Peyer's patch (tissue), 4 donors: ENCODE measurements at places on chromosomes 6 and 20. TPM values are rescaled to one million over a fixed set of nuclear protein-coding genes. Genes with fewer than 3 reads are reported as not detected.
A peak's percentile ranks its signal among the peaks of the same experiment; 100 is the strongest.

- no peaks in the 10 kb centered on the region for H3K27me3 ChIP-seq
- no peak overlapping the region for H3K4me3 ChIP-seq
Measured at GRCh38 chr6:43203029-43203717, 21.2 kb downstream of the CUL9 start.

The VGLL2 gene
- total RNA-seq, result not detected

DNA sequence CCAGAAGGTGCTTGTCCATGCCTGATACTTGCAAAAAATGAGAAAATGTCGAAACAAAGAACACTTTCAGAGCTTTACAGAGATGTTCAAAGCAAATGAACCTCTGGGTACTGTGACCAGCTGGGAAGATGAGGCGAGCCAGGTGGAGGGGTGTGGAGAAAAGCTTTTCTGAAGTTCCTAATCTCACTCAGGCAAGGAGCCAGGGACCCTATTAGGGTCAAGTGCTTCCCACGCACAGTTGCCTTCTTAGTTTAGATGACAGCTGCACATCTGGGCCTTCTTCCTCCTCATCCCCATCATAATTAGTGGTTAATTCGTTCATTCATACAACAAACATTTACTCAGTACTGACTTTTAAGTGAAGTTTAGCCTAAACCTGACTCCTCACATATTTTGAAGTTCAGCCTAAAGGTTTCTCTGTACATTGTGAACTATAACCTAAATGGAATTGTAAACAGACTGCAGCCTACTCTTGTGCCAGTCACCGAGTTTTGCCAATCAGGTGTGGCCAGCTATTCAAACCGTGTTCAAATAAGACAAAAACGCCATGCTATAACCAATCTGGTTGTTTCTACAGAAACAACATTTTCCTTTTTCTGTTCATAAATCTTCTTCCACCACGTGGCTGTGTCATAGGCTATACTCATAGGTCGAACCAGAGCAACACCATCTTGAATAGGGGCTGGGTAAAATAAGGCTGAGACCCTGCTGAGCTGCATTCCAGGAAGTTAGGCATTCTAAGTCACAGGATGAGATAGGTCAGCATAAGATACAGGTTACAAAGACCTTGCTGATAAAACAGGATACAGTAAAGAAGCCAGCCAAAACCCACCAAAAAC is 19.3 kb upstream of the AHCY start:
- H3K36me3 ChIP-seq, result no peaks in the 10 kb centered on the region
- no peaks in the 10 kb centered on the region for H3K4me1 ChIP-seq
- H3K27me3 ChIP-seq, result no peaks in the 10 kb centered on the region

The APOM gene
- total RNA-seq, result 10.0 TPM

- H3K27me3 ChIP-seq, result no peaks in the 10 kb centered on the region
Measured at GRCh38 chr6:136738692-136739057, 53.6 kb downstream of the MAP3K5 start.

DNA sequence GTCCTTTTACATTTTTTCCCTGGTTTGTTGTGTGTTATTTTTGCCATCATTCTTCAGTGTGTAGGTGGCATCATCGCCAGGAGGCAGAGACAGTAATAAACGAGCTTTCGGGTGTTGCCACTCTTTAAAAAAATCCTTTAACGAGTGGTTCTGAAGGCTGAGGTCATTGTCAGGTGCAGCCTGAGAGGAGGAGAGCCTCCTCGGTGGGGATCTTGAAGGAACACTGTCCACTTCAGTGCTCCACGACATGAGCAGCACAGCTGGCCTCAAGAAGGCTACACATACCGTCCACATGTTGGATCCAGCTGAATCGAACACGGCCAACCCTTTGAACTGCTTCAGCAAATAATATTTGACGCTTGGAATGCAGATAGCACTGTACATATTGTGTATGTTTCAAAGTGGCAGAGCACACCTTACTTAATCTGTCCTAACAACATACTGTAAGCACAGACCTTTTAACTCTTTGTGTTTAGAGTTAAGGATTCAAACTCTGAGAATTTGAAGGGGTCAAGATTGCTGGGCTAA is 48.0 kb upstream of the FOXQ1 start:
- H3K27me3 ChIP-seq, result no peaks in the 10 kb centered on the region
- no peaks in the 10 kb centered on the region for H3K36me3 ChIP-seq
- H3K4me3 ChIP-seq, result no peak overlapping the region
- no peak overlapping the region for H3K27ac ChIP-seq
- H3K4me1 ChIP-seq, result no peaks in the 10 kb centered on the region

The SIRPB2 gene
- total RNA-seq, result not detected

DNA sequence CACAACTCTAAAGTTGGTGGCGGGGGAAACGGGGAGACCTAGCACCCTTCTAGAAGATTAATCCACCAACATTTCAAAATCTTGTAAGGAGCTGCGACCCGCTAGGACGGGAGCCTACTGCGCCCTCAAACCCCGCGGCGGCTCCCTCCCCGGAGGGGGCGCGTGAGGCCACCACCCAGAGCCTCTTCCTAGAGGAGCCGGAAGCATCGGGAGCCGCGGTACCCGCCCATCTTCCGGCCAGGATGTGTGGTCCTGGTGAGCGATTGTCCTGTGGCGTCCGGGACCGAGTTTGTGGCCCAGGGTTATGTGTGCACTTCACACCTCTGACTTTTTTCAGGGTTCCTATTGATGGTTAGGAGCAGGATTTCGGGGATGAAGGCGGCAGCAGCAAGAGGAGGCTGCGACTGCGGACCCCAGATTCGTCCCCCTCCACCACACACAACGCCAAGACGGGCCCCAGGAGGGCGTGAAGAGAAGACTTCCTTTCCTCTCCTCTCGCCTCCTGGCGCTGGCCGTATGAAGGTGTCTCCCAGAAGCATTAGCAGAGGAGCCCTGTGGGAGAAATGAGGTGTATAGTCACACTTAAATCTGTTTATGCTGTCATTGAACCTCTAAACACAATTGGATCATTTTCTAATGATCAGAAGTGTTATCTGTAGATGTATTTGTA is 10.7 kb downstream of the ZNF165 start:
- no peak for DNase-seq
- no peaks in the 10 kb centered on the region for H3K27me3 ChIP-seq
- no peak overlapping the region for H3K4me3 ChIP-seq

- DNase-seq, result peak; percentile 50
- peak overlapping the region; percentile 98 for H3K27ac ChIP-seq
- peak overlapping the region; percentile 20 for H3K4me3 ChIP-seq
- no peaks in the 10 kb centered on the region for H3K27me3 ChIP-seq
Measured at GRCh38 chr6:108565091-108565766, 4.5 kb downstream of the FOXO3 start.

- H3K4me3 ChIP-seq, result no peak overlapping the region
- no peak overlapping the region for H3K27ac ChIP-seq
- no peaks in the 10 kb centered on the region for H3K27me3 ChIP-seq
Measured at GRCh38 chr6:131041814-131042213, 21.2 kb downstream of the EPB41L2 start.

DNA sequence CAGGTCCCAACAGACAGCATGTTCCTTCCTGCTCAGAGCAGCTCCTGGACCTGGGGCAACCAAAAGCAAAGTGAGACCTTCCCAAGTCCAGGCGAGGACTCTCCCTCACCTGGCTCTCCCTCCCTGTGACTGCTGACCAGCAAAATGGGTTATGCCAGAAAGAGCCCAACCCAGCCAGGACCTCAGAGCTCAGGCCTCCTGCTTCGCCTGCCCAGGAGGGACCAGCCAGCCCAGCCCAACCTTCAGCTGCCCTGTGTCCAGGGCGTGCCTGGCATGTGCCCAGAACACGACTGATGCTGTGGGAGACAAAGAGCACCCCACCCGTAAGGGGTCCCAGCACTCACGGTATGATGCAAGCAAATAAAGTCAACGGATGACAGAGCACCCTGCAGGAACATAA is 74.0 kb upstream of the CST7 start:
- DNase-seq, result no peak
- no peaks in the 10 kb centered on the region for H3K36me3 ChIP-seq
- no peaks in the 10 kb centered on the region for H3K27me3 ChIP-seq
- H3K27ac ChIP-seq, result no peak overlapping the region
- no peaks in the 10 kb centered on the region for H3K4me1 ChIP-seq

The KIAA1755 gene
- total RNA-seq, result 4.1 TPM

The WFDC12 gene
- not detected for total RNA-seq

DNA sequence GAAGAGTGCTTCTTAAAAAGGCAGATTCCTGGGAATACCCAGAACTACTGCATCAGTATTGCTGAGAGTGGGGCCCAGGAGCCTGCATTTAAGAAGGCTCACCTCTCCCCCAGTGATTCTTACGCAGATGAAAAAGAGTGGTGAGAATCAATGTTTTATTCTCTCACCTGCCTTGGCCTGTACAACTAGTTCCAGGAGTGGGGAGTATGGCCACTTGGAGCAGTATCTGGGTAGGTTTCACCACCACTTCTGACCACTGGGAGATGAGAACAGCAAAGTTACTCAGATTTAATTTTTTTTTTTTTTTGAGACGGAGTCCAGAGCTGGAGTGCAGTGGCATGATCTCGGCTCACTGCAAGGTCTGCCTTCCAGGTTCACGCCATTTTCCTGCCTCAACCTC is 16.9 kb downstream of the CAP2 start:
- no peak overlapping the region for H3K27ac ChIP-seq
- DNase-seq, result no peak
- no peaks in the 10 kb centered on the region for H3K27me3 ChIP-seq
- H3K4me3 ChIP-seq, result no peak overlapping the region

DNA sequence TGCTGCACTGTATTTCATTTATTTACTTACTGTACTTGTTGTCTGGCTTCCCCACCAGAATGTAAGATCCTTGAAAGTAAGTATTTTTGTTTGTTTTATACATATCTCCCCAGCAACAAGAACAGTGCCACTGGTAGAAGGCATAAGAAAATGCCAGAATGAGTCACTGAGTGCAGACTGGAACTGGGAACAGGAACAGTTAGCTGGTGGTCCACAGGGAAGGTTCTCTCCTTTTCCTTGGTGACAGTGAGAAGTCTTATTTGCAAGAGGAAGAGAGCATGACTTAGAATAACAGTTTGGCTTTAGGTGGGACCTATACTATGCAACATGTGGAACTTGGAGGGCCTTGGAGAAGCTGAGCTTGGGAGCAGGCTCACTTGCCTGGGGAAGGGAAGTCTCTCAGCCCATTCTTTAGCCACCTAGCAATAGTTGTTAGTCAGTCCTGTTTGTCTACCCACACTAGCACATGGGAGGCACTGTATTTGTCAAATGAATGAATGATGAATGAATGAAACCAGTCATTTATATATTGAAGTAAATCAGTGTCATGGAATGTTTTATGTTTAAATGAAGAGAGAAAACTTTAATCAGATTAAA is 203.5 kb downstream of the KCNQ5 start:
- no peaks in the 10 kb centered on the region for H3K36me3 ChIP-seq
- no peaks in the 10 kb centered on the region for H3K27me3 ChIP-seq
- H3K4me1 ChIP-seq, result no peaks in the 10 kb centered on the region

- no peaks in the 10 kb centered on the region for H3K27me3 ChIP-seq
- no peaks in the 10 kb centered on the region for H3K4me1 ChIP-seq
- no peaks in the 10 kb centered on the region for H3K36me3 ChIP-seq
- no peak for DNase-seq
Measured at GRCh38 chr6:24374612-24375011, 16.8 kb upstream of the DCDC2 start.

The DOK5 gene
- total RNA-seq, result not detected

- H3K27me3 ChIP-seq, result peaks cover 8% of the 10 kb centered on the region
- peaks cover 8% of the 10 kb centered on the region for H3K4me1 ChIP-seq
- H3K27ac ChIP-seq, result no peak overlapping the region
- H3K4me3 ChIP-seq, result no peak overlapping the region
- no peak for DNase-seq
Measured at GRCh38 chr6:105135056-105135455, 44.8 kb downstream of the POPDC3 start.

DNA sequence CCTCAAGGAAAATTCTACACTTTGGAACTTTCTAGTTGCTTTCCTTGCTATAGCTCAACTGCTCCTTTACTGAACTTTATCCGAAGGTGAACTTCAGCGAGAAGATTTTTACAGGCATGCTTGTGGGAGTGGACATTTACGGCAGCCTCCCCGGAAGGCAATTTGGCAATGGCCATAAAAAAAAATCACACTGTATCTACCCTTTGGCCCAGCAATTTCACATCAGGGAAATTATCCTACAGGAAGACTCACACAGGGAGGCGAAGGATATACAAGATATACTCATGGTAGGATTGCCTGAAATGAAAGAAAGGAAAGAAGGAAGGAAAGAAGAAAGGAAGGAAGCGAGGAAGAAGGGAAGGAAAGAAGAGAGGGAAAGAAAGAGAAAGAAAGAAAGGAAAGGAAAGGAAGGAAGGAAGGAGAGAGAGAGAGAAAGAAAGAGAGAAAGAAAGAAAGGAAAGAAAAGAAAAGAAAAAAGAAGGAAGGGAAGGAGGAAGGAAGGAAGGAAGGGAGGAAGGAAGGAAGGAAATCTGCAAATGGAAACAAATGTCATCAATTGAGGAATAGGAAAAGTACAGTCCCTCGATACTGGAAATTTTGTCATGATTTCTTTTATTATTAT is 25.7 kb downstream of the OVOL2 start:
- H3K36me3 ChIP-seq, result peaks cover 5% of the 10 kb centered on the region
- H3K27ac ChIP-seq, result peak overlapping the region; percentile 68
- DNase-seq, result no peak
- H3K4me3 ChIP-seq, result no peak overlapping the region

The PGC gene
- not detected for total RNA-seq

GRCh38 chr20:48456366-48457192 is 371.2 kb downstream of the PREX1 start:
- H3K4me1 ChIP-seq, result no peaks in the 10 kb centered on the region
- no peak for DNase-seq
- H3K36me3 ChIP-seq, result no peaks in the 10 kb centered on the region
- no peak overlapping the region for H3K4me3 ChIP-seq
- H3K27ac ChIP-seq, result no peak overlapping the region
- H3K27me3 ChIP-seq, result no peaks in the 10 kb centered on the region

The LY6G5B gene
- total RNA-seq, result 7.2 TPM

- H3K4me1 ChIP-seq, result peaks cover 27% of the 10 kb centered on the region
- H3K27me3 ChIP-seq, result no peaks in the 10 kb centered on the region
- H3K27ac ChIP-seq, result peak overlapping the region; percentile 91
Measured at GRCh38 chr20:17560344-17561074, 9.4 kb upstream of the DSTN start.

DNA sequence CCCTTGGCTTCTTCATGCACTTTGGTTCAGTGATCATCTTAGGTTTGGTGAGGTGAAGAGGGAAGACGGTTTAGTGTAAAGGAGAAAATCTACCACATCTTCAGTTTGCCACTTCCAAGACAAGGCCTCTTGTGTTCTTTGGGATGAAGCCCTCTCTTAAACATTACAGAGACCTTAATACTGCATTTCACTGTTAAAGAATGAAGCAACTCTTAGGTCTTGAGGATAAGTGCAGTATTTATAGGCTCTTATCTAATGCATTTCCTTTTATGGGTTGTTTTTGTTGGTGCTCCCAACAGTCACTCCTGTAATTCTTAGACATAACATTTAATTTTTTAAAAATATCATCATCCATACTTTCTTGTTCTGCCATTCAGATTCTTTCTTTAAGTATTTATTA is 139.9 kb upstream of the LAMP5 start:
- H3K36me3 ChIP-seq, result no peaks in the 10 kb centered on the region
- no peaks in the 10 kb centered on the region for H3K27me3 ChIP-seq
- no peaks in the 10 kb centered on the region for H3K4me1 ChIP-seq
- no peak overlapping the region for H3K4me3 ChIP-seq
- H3K27ac ChIP-seq, result no peak overlapping the region
- no peak for DNase-seq

The BMP6 gene
- total RNA-seq, result 0.88 TPM
